ENCODE measurements at places on chromosomes 12 and 14.

DNA sequence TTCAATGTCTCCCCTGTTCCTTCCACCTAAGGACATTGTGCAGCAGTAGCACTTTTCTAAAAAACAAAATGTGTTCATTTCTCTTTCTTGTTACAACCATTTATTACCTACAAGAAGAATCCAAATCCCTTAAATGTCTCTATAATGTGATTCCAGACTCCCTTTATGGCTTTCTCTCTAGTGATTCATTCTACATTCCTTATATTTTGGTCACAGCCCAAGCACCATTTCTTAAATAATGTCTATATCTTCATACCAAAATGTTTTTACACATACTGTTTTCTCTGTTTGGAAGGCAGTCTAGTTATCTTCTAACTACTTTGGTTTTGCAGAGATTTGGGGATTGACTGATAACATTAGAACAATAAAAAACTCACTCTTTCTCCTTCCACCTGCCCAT is 1037.3 kb upstream of the FLRT2 start:
- DNase-seq: no peak

GRCh38 chr14:90760591-90761316 is 55.5 kb downstream of the TTC7B start:
- DNase-seq: no peak

- peak; percentile 51 for DNase-seq
These were observed 112.7 kb downstream of the SLC16A7 start for GRCh38 chr12:59708484-59708883.

DNA sequence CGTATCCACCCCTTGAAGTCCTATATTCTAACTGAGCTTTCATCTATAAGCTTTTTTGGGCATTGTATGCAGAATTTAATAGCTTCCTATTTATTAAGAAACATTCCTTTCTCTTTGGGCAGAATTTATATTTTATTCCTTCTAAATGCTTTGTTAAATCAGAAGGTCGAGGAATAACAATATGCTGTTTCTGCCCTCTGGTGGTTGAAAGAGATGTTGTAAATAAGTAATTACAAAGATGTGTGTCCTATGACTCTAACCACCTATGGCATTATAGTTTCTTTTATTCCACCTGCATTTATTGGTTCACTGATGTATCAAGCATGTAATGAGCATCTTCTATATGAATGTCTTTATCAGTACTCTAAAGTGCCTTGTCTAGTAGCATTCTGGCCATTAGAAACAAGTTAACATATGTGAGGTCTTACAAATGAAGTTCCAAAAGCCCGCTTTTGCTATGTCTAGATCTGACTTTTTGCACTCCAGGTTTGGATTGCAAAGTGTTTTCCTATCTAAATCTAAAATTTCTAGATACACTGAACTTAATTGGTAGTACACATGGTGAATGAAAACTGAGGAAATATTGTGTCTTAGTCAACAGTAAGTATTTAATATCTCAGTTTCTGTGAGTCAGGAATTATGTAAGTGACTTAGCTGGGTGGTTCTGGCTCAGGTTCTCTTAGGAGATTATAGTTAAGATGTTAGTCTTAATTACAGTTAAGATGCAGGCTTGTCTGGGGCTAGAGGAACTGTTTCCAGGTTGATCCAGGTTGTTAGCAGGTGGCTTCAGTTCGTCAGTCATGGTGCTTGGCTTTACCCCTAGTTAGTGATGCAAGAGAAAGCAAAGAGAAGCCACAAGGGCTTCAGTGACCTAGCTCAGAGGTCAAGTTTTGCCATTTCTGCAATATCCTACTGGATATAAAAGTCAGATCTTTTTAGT is 57.5 kb downstream of the PLEKHA5 start:
- peak; percentile 78 for DNase-seq

DNA sequence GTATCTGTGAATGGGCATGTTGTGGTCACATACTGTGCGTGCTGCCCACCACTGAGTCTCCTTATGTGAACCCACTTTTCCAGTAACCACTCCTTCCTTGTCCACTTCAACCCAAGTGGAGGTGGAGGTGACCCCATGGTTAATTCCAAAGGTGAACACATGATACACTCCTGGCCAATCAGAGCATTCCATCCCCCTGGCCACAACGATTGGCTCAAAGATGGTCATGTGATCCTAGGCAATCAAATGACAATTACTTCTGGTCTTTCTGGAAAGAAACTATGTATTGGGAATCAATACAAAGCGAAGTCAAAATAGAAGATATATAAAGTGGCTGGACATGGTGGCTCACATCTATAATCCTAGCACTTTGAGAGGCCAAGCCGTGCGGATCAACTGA is 20.2 kb upstream of the CCDC60 start:
- DNase-seq: no peak

GRCh38 chr14:58327019-58327418 is 28.7 kb downstream of the ARID4A start:
- DNase-seq: no peak
